ENCODE measurements at places on chromosomes 2 and 18. TPM values are rescaled to one million over a fixed set of nuclear protein-coding genes. Genes with fewer than 3 reads are reported as not detected.

DNA sequence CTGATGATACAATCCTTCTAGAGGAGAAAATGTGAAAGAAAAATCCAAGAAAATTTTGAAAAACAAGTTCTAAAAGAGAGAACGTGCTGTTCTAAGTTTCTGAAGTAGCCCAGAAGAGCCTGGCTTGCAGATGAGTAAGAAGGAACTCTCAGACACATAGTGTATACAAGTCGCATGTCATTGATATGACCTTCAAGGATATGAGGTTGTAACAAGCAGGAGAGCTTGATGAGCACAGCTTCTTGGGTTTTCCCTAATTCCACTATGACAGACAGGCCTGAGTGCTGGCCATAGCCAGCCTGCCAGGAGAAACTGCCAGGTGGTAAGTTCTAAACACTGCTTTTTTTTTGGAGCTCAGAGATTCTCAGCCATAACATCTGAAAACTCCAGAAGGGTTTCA lies 235.7 kb upstream of the SIX2 start:
- DNase-seq: no peak

DNA sequence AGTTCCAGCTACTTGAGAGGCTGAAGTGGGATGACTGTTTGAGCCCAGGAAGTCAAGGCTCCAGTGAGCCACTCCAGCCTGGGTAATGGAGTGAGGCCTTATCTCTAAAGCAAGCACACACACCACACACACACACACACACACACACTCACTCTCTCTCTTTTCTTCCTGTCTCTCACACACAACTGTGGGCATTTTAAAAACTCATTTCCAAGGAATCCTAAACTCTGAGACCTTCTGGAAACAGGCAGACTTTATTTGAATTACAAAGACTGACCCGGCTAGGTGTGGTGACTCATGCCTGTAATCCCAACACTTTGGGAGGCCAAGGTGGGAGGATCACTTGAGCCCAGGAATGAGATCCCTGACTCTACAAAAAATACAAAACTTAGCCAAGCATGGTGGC lies 21.3 kb downstream of the WDSUB1 start:
- no peak for DNase-seq

ANKRD30B gene
- total RNA-seq: not detected

DNA sequence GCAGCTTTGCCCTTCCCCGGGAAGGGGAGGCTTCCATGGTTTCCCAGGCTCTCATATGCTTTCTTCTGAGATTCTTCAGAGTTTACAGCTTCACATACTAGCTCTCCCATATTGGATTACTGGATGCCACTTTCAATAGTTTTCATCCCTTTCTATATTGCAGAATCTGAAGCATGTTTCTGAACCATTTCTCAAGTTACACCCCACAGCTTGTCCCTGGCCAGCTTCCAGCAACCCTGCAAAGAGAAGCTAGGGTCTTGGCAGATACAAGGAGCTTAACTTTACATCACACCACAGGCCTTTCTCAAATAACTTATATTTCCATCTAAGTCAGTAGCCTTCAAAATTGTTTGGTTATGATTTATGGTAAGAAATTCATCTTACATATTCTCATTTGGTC lies 39.6 kb downstream of the LHCGR start:
- DNase-seq: no peak

GRCh38 chr18:11497585-11497984 lies 111.8 kb upstream of the SLC35G4 start:
- no peak for DNase-seq

RAB17 gene
- not detected for total RNA-seq

IL1F10 gene
- total RNA-seq: not detected

UGT1A9 gene
- not detected for total RNA-seq

DNA sequence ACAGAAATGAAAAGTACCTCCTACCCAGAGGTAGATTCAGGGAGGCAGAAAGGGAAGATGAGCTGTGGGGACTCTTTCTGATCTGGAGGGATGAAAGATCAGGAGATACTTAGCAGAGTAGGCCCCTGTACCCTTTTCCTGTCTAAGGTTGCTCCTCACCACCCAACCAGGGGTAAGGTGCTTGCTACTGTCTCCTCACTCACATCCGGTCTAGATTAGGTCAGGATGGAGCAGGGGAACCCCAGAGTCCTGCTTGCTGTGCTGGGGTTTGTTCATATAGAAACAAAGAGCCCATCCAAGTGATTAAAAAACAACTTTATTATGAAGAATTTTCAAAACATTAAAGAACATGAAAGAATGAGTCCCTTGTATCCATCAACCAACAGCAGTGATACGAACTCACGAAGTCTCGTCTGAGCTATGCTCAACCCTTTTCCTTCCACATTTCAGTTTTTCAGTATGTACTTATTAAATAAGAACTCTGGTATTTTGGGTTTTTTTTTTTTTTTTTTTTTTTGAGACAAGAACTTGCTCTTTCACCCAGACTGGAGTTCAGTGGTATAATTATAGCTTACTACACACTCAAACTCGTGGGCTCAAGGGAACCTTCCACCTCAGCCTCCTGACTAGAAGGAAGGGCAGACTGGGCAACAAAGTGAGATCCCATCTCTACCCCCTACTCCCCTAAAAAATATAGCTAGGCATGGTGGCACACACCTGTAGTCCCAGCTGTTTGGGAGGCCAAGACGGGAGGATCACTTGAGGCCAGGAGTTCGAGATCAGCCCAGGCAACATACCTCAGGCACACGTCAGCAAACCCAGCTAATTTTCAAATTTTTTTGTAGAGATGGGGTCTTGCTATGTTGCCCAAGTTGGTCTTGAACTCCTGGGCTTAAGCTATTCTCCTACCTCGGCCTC lies 28.5 kb upstream of the MCFD2 start:
- peak; percentile 40 for DNase-seq

DNA sequence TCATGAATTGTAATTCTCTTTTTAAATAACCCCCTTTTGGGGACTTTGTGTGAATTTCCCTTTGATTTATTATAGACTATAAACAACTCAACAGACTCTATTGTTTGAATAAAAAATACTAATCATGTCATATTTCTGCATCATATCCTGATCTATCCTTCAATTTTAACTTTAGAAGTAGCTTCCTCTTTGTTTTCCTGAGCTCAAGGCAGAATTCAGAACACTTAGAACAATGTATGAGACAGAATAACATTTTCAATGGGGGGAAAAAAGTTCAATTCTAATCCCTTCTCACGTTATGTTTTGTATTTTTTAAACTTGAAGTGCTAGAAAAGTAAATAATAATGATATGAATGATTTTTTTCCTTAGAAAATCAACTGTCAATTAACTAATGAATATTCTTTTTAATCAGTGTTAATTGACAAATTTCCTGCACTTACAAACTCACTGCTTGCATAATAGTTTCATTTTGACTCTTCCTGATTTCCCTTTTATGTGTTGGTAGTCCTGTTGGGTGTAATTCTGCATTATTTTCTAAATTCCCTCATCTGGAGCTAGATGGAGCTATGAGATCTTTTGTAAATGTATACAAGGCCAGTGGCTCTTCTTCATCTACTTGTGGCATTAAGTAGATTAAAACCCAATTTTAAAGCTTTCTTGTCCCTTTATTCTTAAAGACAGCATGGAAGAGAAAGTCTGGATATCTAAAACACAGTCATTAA lies 326.1 kb downstream of the PARD3B start:
- no peak for DNase-seq

DNA sequence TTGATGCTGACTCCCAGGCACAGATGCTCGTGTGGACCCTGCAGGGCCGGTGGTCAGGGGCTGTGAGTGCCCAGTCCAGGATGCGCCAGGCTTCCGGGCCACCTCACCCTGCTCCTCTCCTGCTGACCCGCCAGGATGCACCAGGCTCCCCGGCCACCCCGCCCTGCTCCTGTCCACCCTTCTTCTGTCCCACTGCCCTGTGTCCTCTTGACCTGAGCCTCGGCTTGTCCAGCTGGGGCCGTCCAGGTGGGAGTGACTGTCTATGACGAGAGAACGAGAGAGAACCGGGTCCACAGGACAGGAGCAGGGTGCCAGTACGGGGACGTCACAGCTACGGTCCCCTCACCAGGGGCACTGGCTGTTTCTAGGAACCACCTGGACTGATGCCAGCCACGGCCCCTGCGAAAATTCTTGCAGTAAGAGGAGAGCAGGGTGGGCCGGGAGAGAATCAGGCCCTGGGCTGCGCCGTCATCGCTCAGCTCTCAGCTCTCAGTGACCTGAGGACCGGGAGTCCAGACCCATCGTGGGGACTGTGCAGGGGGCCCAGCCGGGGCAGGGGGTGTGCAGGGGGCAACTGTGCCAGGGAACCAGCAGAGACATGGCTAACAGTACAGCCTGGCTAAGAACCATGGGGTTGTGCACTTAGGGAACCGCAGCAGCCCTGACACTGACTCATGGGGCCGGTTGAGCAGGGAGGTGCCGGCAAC lies 12.9 kb upstream of the NFATC1 start:
- DNase-seq: no peak

DNA sequence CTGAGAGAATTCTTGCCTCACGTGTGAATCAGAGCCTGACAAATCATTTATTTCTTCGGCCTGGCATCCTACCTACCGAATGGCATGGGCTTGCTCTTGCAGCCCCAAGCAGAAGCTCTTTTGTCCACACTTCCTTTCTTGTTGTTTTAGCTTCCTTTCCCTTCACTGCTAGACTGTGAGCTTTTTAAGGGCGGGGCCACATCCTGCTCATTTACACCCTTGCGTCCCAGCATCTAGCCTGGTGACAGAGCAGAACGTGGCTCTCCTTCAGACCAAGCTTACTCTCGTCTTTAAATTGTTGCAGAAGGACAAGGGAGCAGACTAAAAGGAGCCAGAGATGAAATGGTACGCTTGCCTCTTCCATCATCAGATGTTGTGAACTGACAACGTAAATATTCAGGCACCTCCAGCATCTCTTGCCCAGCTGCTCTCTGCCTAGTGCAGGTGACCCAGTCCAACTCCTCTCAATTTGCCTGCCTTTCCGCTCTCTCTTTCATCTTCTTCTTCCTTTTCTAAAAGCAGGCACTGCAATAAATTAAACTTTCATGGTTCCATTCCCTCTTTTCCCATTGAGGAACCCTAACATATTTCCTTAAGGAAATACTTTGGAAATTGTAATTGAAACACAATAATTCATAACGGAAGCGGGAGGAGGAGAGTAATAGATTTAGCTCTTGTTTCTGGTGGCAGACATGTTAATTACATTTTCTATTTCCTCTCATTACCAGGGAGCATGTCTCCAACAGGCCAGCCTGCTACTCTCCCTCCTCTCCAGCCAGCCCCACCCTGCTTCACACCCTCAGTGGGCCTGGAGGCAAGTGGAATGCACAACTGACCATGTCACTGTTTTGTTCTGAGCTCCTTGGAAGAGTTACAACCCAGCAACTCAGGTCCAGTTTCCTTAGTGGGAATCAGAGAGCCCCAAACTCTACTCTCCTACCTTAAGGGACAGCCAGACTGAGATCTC lies 228.1 kb upstream of the TRIB2 start:
- DNase-seq: peak; percentile 47

POTEC gene
- total RNA-seq: not detected

DNA sequence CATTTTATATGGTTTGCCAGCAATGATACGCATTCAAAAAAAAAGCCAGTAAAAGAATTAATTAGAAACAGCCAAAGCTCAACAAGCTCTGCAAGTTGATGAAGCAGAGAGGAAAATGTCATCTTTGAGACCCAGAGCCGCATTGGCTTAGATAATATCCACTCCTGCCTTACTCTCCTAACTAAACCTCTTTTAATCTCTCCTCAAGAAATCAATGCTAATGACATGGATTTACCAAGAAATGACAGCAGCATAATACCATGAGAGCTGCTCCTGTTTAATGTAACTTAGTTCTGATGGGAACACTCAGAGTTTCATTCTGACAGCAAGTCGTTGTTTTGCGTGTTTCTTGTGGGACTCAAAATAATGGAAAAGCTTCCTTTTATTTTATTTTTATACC lies 1099.4 kb upstream of the PIK3C3 start:
- DNase-seq: no peak

- DNase-seq: no peak
Measured at GRCh38 chr2:159225025-159226016, 61.2 kb downstream of the WDSUB1 start.

GRCh38 chr2:204152616-204153015 lies 216.1 kb downstream of the ICOS start:
- DNase-seq: no peak

TSPYL6 gene
- not detected for total RNA-seq

Measured in activated naive CD8-positive, alpha-beta T cell treated with anti-CD3 and anti-CD28 coated beads, Interleukin-2, amount 10 ng/mL, durations not matched to agents 7 days and 5 days (primary cell).